Left kidney (tissue), 8 donors: ENCODE measurements at places on chromosomes 4 and X.

DNA sequence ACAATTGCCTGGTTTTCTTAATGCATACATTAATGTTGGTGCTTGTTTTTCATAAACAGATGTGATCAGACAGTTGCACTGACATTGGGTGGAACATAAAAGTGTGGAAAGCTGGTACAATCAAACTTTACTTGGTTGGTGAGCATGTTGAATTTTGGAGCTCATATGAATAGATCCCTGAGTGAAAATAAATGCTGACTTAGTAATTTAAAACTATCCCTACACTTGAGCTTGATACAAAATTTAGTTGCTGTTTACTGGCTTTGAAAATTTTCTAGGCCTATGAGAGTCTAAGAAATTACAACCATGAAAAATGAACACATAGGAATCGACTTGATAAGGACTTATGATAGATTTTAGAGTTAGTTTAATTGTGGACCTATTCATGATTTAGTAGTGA is 551.8 kb upstream of the PABPC4L start:
- no peak for DNase-seq

GRCh38 chr4:138401334-138401733 is 159.2 kb upstream of the SLC7A11 start:
- DNase-seq = peak; percentile 22

DNA sequence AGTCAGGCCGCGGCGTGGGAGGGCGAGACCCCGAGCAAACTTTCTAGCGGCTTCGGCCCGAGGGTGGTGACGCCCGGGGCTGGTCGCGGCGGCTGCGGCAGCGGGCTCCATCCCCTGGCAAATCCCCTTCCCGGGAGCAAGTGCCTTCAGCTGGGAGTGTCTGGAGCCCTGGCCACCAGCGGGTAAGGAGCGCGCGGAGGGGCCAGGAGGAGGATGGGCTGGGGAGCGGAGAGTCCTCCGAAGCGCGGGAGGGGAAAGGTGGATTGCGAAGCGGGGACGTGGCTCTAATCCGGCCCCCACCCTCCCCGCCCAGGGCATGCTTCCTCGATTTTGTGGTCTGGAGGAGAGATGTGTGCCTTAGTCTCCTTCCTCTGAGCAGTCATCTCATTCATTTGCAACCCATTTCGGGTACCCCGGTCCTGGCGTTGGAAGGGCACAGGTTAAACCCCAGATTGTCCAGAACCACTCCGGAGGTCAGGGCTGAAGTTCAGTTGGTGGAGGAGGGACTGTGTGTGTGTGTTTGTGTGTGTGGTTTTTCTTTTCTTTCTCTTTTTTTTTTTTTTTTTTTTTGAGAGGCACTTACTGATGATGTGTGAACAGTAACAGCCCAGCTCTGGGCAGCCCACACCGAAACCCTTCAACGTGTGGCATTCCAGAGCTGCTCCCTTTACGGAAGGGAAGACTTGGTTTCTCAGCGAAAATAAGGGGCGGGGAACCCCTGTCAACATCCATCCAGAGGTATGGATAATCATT is 516 bp downstream of the SGMS2 start:
- DNase-seq = peak; percentile 32

GRCh38 chr4:23234716-23235115 is 542.0 kb downstream of the GBA3 start:
- DNase-seq = no peak

GRCh38 chrX:555725-556666 is 74.6 kb upstream of the SHOX start:
- DNase-seq = no peak

DNA sequence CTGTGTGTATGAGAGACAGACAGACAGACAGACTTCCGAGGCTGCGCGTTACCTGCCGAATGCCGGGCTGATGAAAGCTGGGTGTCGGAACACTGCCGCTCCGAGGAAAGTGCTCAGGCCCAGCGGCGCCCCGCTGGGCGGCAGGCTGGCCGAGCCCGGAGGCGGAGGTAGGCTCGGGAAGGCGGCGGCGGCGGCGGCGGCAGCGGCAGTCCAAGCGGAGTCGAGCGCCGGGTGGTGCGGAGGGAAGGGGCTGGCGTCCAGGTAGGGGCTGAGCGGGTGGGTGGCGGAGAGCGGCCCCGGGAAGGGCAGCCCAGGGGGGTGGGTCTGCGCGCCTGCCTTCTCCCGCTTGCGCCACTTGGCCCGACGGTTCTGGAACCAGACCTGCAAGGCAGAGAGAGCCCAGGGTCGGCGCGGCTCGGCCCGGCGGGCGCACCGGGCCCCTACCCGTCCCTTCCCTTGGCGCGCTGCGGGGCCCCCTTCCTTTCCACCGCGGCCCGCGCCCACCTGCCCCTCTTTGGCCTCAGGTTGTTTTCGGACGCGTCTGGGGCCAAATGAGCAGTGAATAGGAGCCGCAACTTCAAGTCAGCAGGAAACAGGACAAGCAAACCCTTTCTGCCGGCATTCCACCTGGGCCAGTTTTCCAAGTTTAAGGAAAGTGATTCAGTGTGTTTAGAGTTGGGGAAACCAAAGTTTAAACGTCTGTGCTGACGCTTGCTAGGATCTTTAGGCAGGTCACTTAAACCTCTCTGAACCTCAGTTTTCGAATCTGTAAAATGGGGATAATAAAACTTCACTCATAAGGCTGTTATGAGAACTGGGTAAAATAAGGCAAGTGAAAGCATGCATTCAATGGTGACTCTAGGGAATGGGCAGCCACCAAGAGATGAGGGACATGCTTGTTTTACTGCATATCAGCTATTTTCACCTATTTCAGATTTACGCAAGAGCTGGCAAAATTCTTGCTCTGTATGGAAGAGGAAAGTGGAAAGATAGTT is 8.4 kb downstream of the ARX start:
- DNase-seq = no peak

DNA sequence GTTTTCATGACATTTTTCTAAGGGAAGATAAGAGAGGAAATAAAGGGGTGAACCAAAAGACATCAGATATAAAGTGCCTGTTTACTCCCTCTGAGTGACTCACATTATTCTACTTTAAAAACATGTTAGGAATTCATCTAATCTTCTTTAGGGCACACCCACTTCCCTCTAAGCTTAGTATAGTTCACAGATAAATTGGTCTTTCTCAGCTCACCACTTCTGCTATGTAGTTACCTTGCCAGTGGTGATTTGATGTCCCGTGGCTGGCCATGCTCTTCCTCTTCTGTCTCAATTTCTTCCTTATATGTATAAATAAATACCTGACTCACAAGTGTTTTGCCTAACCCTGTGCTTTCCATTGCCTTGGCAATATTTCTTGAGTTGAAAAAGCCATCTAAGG is 96.8 kb downstream of the PDLIM5 start:
- no peak for DNase-seq

DNA sequence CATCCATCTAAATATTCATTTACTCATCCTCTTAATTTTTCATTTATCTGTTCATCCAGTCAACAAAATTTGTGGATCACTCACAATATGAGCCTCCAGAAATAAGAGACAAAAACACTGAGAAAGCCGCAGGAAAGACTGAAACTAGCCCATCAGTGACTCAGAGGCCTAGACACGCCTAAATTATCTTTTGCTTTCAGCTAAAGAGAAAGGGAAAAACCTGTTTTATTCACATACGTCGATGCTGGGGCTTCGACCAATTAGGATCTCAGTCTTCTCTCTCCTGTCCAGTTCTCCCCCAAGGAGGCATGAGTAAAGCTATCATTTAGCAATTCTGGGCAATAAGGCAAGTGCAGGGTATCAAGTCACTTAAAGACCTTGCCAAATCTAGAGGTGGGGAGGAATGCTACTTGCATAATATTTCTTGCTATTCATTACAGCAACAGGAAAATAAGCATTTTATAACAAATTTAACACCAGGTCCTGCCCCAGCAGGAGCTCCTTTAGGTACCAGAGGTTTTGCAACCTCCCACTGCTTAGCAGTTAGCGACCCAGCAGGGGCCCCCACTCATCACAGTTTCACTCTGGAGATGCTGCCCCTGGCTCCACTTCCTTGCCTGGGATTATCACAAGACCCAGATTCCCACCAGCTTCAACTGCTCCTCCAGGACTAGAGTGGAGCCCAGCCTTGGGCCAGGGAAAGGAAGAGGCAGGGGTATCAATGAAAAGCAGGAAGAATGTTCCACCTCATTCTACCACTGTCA is 30.1 kb upstream of the TMEM154 start:
- DNase-seq = no peak

GRCh38 chr4:86380181-86380724 is 20.4 kb upstream of the MAPK10 start:
- DNase-seq = no peak

DNA sequence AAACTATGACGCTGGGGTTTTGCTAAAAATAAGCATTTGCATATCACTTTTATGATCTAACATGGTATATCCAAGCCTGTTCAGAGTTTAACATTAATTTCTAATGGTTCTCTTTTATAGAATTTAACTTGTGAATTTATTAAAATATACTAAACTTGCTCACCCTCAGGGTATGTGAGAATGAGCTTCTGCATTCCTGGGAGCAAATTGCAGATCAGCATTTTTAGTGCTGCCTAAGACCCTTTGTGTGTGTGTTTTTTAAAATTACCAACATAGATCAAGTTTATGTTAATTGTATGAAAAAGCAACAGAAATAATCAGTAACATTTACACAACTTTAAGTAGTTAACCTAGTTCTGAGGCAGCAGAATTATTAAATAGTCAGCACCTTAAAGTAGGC is 218.0 kb upstream of the AGA start:
- DNase-seq = no peak

DNA sequence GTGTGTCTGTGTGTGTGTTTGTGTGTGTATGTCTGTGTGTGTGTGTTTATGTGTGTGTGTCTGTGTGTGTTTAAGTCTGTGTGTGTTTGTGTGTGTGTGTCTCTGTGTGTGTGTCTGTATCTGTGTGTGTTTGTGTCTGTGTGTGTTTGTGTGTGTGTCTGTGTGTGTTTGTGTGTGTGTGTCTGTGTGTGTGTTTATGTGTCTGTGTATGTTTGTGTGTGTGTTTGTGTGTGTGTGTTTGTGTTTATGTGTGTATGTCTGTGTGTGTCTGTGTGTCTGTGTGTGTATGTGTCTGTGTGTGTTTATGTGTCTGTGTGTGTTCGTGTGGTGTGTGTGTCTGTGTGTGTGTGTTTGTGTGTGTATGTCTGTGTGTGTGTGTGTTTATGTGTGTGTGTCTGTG is 11.4 kb downstream of the IL9R start:
- DNase-seq = no peak

- no peak for DNase-seq
These were observed 264.5 kb downstream of the RCHY1 start for GRCh38 chr4:75249739-75250138.

DNA sequence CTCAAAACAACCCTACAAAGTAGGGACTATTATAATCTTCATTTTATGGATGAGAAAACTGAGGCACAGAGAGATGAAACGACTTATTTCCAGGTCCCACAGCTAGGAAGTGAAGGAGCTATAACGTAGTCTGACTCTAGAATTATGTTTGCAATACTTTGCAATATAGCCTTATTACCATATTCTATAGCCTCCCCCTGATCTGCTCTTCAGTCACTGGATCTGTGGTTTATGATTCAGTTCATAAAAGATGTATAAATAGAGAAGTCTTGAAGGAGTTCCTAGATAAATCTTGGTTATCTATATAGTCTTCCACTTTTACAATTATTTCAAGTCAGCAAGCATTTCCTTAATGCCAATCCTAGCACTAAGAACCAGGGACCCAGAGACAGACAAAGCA is 57.5 kb downstream of the OPHN1 start:
- no peak for DNase-seq
